Mammary microvascular endothelial cell (primary cell): ENCODE measurements at places on chromosomes 16 and 17. TPM values are rescaled to one million over a fixed set of nuclear protein-coding genes. Genes with fewer than 3 reads are reported as not detected.

NTN1 gene
- total RNA-seq, result 0.13 and 0.15 TPM in 2 replicates

FBF1 gene
- total RNA-seq, result 3.5 and 3.8 TPM in 2 replicates

TBC1D3I gene
- not detected in 2 replicates for total RNA-seq

GRIN2A gene
- 0.20 and 0.67 TPM in 2 replicates for total RNA-seq

TNFRSF17 gene
- total RNA-seq, result not detected in 2 replicates

UTS2R gene
- not detected in 2 replicates for total RNA-seq

C16orf96 gene
- 0.05 TPM in 1 of 2 replicates, not detected in the other for total RNA-seq

SAP30BP gene
- total RNA-seq, result 71.9 and 72.0 TPM in 2 replicates

CDH15 gene
- total RNA-seq, result not detected in 2 replicates

CRISPLD2 gene
- 0.20 and 0.25 TPM in 2 replicates for total RNA-seq

TMEM170A gene
- total RNA-seq, result 14.3 and 17.0 TPM in 2 replicates

MYO1C gene
- total RNA-seq, result 211 and 226 TPM in 2 replicates

NME2 gene
- total RNA-seq, result 872 and 888 TPM in 2 replicates

CRYBA1 gene
- not detected in 2 replicates for total RNA-seq

EPX gene
- not detected in 2 replicates for total RNA-seq

FAM20A gene
- not detected in 2 replicates for total RNA-seq

PRPSAP2 gene
- 27.0 and 31.3 TPM in 2 replicates for total RNA-seq

NEK8 gene
- total RNA-seq, result 1.6 and 3.7 TPM in 2 replicates

SOX15 gene
- not detected in 2 replicates for total RNA-seq

SECTM1 gene
- 5.8 and 7.0 TPM in 2 replicates for total RNA-seq

HEATR9 gene
- total RNA-seq, result not detected in 2 replicates

DNAH9 gene
- under 0.01 and 0.30 TPM in 2 replicates for total RNA-seq

YBX2 gene
- not detected in 2 replicates for total RNA-seq

MSLN gene
- total RNA-seq, result not detected in 2 replicates

KRT31 gene
- total RNA-seq, result not detected in 2 replicates

LRRC75A gene
- under 0.01 and 1.0 TPM in 2 replicates for total RNA-seq

KRT25 gene
- total RNA-seq, result not detected in 2 replicates

RDM1 gene
- 0.20 and 0.80 TPM in 2 replicates for total RNA-seq

CCL14 gene
- 0.80 and 4.8 TPM in 2 replicates for total RNA-seq

ARL6IP1 gene
- total RNA-seq, result 287 and 331 TPM in 2 replicates

TEKT1 gene
- total RNA-seq, result not detected in 2 replicates

KRT17 gene
- total RNA-seq, result 0.94 TPM in 1 of 2 replicates, not detected in the other

CAVIN1 gene
- total RNA-seq, result 888 and 904 TPM in 2 replicates

NOMO2 gene
- 151 and 157 TPM in 2 replicates for total RNA-seq

ADAM11 gene
- 0.05 and 1.3 TPM in 2 replicates for total RNA-seq

MYOCD gene
- not detected in 2 replicates for total RNA-seq

KRTAP3-1 gene
- not detected in 2 replicates for total RNA-seq

AKAP1 gene
- total RNA-seq, result 22.7 and 24.3 TPM in 2 replicates

HS3ST3A1 gene
- total RNA-seq, result 0.07 TPM in 1 of 2 replicates, not detected in the other

PIMREG gene
- total RNA-seq, result 36.1 and 37.6 TPM in 2 replicates

OTOP2 gene
- total RNA-seq, result not detected in 2 replicates

LHX1 gene
- total RNA-seq, result not detected in 2 replicates

DYNLRB2 gene
- total RNA-seq, result not detected in 2 replicates
